ENCODE measurements at places on chromosomes 12 and 14.

DNA sequence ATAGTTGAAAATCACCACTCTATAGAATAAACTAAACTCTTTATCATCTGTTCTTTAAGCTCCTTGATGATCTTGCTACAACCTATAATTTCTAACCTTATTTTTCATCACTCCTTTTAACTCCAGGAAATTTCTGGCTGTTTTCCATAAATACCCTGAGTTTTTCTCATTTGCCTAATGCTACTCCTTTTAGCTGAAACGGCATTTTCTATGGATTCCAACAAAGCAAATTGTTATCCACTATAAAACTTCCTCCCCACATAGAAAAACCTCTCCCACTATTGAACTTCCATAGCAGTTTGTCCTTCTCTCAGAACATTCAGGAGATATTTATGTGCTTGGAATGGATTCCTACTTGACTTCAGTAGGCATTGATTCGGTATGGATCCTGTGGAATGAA, 122.8 kb downstream of the SLC41A2 start:
- DNase-seq = no peak

GRCh38 chr12:107478881-107479280, 206.7 kb upstream of the PWP1 start:
- DNase-seq = no peak

DNA sequence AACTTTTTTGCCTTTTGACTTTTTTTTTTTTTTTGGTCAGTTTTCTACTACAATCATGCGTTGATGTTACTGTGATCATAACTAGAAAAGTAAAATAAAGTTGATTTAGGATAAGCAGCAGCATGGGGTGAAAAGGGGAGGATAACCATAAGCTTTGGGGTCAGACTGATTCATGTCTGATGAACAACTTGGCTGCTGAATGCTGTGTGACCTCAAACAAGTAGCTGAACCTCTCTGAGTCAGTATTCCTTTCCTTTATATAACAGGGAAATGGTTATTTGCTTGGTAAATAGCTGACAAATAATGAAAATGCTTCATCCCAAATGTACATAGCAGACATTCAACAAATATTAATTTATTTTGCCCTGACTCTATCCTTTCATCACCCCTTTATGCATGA, 413.0 kb downstream of the VRK1 start:
- DNase-seq = no peak

- DNase-seq = no peak
These were observed 15.9 kb downstream of the PACS2 start for GRCh38 chr14:105330491-105330895.

GRCh38 chr12:16238661-16239060, 38.8 kb downstream of the SLC15A5 start:
- no peak for DNase-seq

DNA sequence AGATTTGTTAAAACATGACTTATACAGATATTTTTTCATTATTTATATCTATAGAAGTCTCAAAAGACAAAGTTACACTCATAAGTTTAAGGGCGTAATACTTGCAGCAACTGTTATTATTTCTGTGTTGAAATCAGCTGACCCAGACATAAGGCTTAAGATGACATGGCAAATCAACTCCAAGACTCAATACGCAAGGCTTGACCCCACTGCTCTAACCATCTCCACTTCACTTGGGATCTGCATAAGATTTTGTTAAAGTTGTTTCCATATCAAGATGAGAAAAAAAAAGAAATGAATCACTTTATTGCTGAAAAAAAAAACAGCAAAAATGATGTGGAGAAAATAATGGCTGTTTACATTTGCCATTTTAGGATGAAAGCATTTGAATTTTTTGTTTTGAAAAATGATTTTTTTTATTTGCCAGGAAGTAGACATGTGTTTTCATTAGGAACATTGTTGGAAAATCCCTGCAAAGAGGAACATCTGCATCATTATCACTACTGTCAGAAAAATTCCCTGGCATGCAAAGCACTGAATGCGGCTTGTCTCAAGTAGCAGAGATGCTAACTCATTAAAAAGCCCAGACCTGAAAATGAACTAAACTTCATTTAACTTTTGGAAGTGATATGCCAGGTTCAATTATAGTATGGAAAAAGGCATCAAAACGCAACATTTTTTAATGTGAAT, 73.5 kb downstream of the LIN7A start:
- DNase-seq = no peak

DNA sequence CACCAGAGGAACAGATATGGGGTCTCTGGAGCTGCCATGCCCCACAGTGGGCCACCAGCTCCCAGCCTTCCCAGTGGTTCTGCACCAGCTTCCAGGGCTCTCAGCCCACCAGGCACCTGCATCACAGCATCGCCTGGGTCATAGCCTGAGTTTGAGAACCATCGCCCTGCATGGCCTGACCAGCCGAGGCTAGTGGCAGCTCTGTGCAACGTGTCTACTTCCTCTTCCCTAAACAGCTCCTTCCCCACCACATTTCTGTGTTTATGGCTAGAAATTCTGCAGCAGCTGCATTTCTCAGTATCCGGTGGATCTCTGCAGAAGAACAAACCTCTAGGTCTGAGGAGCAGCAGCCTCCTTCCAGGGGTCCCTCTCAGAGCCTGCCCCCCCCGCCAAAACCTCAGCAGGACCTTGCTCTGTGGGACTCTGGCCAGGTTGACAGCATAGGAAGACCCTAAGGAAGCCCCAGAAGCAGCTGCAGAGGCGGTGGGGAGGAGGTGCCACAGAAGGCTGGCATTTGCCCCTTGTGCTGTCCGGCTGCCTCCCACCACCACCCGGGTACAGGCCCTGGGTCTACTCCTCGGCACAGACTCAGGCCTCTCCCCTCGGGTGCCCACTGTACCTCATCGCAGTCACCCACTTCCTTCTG, 47.7 kb downstream of the PSMA6 start:
- no peak for DNase-seq

DNA sequence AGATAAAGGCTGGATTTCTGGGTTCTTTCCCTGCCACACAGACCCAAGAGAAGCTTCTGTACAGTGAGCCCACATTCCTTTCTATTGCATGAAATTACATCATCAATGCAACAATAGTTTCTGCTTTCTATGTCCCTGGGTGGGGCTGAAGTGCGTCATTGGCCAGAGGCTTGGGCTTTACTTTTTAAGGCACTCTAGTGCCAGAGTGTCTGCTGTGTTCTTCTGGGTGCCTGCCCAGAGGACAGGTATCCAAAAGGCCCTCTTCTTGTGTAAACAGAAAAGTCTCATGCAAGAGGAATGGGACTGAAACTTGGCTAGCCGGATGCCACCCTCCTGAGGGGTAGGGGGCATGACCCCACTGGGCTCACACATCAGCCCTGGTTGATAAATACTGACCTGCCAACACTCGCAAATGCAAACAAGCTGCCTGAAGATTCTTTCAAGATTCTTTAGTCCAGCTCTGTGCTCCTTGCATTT, 5.9 kb downstream of the KRT86 start:
- no peak for DNase-seq

- DNase-seq = no peak
These were observed 20.1 kb upstream of the EIF2B2 start for GRCh38 chr14:74982661-74983060.

GRCh38 chr12:95700316-95700785, 90.2 kb downstream of the NTN4 start:
- no peak for DNase-seq

GRCh38 chr12:119692997-119693396, 25.1 kb downstream of the PRKAB1 start:
- peak; percentile 51 for DNase-seq

DNA sequence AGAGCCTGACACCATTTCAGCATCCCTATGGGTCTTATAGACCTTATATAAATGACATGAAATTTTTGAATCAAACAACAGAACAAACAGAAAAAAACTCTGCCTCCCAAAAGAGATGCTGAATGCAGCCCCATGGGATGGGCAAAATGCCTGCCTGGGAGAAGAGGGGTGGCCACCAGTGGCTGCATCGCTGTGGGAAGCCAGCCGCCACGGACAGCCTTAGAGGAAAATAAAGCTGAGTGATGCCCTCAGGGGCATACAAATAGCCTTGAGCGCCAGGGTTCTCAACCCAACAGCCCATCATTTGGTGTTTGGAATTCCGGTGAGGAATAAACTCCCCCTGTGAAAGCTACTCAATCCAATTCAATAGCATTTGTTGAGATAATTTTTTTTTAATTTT, 22.9 kb downstream of the SYNE3 start:
- DNase-seq = no peak

DNA sequence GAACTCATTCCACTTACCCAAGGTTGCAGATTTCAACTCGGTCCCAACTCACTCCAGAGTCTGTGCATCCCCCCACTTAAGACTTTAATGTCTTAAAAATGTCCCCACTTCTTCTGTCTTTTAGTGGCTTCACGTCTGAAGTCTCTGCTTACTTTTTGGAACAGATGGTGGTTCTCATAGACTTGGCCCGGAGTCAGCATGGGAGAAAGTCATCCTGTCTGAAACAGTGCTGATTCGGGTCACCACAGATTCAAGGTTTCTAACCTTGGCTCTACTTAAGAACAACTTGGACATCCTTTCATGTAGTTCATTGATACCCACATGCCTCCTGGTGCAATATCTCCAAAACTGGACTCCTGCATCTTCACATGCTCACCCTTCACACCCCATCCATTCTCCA, 26.0 kb downstream of the CHST11 start:
- DNase-seq = no peak

GRCh38 chr14:44438936-44439335, 68.1 kb downstream of the FSCB start:
- no peak for DNase-seq

GRCh38 chr12:25816637-25817036, 141.8 kb upstream of the RASSF8 start:
- no peak for DNase-seq

DNA sequence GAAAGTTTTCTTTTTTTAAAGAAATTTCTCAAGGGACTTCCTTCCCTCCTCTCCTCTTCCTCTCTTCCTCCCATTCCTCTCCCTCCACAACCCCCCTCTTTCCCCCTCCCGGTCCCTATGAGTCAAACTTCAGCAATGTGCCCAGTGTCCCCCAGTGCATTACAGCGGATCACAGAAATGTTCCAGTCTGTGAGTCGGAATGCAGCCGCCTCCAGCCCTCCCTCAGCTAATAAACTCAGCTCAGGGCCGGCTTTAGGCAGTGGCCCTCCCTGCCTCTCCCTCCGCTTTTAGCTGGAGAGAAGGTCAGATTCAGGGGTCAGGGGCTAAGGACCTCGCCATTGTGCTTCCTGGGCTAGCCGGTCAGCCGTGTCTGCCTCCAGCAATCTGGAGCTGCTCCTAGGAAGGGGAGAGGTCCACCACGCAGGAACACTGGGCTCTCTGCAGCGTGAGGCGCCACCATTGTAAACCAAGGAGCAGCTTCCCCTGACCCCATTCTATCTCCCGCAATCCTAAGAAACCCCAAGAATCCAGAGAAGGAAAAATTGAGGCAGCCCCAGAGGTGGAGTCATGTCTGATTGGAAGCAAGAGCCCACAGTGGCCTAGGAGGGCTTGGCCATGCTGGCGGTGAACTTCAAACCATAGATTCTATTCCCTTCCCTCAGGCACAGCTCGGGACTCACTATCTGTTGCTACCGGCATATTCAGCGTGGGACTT, 1.1 kb upstream of the HDAC7 start:
- DNase-seq = no peak

GRCh38 chr12:65318186-65318685, 39.8 kb downstream of the MSRB3 start:
- DNase-seq = no peak

GRCh38 chr14:97033556-97034081, 236.4 kb downstream of the VRK1 start:
- DNase-seq = no peak

- no peak for DNase-seq
These were observed 16.7 kb upstream of the LYZ start for GRCh38 chr12:69331519-69331908.

GRCh38 chr14:30211326-30211725, 283.7 kb upstream of the PRKD1 start:
- no peak for DNase-seq

Data from NCI-H1105 treated with DMSO at 0.1 percent for 48 hours (cell line).